Karpas-422 (cell line): ENCODE measurements at places on chromosomes 16 and 17. TPM values are rescaled to one million over a fixed set of nuclear protein-coding genes. Genes with fewer than 3 reads are reported as not detected.

The AGRP gene
- total RNA-seq: not detected in 2 replicates

DNA sequence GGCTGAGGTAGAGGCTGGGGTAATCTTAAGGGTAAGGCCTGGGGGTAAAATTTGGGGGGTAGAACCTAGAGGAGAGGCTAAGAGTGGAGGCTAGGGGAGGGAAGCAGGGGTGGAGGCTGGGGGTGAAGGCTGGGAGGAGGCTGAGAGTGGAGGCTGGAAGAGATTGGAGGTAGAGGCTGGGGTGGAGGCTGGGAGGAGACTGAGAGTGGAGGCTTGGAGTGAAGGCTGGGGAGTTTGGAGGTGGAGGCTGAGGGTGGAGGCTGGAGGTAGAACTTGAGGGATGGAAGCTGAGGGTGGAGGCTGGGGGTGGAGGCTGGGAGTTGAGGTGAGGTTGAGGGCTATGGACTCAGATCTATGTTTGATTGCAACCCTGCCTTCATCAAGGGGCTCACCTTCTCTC lies 333.6 kb downstream of the C16orf95 start:
- H3K4me1 ChIP-seq: no peaks in the 10 kb centered on the region
- no peak for DNase-seq
- H3K4me3 ChIP-seq: no peak overlapping the region
- H3K36me3 ChIP-seq: no peaks in the 10 kb centered on the region
- H3K27me3 ChIP-seq: no peaks in the 10 kb centered on the region
- no peak overlapping the region for H3K27ac ChIP-seq

The C17orf50 gene
- total RNA-seq: not detected in 2 replicates

DNA sequence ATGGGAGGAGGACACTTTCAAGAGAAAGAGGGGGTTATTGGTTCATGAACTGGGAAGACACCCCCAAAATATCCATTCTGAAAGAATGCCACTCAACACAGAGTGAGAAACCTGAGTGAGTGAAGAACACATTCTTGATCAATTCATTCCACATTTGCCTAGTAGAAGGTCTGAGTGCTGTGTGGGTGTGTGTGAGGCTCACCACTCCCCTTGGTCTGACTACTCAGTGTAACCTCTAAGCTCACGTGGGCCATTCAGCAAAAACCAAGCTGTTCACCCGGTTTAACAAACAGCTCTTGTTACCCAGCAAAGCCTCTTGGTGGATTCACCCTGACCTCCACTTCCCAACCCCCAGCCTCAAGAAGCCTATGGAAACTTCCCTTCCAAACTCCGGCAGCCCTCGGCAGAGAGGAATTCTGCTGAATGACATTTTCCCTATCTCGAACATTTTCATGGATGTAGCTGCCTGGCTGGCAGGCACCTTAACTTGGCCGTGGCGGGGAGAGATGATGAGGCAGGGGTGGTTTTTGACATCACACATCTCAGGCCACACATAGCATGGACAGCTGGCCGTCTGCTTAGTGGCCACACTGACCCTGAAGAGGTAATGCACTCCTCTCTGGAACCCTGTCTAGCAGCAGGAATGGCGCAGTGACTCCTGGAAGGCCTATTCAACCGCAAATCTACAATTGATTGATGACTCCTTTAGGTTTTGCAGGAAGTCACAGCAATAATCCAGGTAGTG lies 11.6 kb downstream of the ST6GALNAC1 start:
- DNase-seq: no peak
- H3K4me3 ChIP-seq: no peak overlapping the region
- H3K27ac ChIP-seq: no peak overlapping the region
